ENCODE measurements at places on chromosomes 1 and 21.

DNA sequence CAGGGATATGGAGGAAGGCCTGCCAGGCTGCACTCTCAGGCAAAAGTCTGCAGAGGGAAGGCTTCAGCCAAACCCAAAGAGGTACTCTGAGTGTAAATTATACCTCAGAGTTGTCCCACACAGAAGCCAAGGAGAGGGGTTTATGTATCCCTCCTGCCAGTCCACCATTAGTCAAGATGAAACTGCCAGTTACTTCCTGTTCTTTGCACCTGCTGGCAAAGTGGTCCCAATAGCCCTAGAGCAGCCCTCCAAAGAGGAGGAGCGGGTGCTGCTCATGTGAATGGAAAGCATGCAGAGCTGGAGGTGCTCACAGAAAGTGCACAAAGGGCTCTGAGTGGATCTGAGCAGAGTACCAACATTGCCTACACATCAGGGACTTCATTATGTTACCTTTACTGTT, 37.1 kb upstream of the MCOLN3 start:
- DNase-seq: no peak

GRCh38 chr1:68141071-68142021, 90.9 kb upstream of the DIRAS3 start:
- no peak for DNase-seq

DNA sequence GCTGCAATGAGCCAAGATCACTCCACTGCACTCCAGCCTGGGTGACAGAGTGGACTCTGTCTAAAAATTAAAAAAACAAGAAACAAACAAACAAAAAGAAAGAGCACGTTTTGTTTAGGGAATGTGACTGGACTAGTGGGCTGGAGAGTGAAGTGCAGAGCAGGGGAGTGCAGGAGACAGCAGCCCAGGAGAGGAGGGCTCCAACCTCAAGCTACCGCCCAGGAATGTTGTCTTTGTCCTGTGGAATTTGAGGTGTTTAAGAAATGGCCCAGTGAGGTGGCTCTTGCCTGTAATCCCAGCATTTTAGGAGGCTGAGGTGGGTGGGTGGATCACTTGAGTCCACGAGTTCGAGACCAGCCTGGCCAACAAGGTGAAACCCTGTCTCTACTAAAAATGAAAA, 42.4 kb upstream of the MTF2 start:
- no peak for DNase-seq

DNA sequence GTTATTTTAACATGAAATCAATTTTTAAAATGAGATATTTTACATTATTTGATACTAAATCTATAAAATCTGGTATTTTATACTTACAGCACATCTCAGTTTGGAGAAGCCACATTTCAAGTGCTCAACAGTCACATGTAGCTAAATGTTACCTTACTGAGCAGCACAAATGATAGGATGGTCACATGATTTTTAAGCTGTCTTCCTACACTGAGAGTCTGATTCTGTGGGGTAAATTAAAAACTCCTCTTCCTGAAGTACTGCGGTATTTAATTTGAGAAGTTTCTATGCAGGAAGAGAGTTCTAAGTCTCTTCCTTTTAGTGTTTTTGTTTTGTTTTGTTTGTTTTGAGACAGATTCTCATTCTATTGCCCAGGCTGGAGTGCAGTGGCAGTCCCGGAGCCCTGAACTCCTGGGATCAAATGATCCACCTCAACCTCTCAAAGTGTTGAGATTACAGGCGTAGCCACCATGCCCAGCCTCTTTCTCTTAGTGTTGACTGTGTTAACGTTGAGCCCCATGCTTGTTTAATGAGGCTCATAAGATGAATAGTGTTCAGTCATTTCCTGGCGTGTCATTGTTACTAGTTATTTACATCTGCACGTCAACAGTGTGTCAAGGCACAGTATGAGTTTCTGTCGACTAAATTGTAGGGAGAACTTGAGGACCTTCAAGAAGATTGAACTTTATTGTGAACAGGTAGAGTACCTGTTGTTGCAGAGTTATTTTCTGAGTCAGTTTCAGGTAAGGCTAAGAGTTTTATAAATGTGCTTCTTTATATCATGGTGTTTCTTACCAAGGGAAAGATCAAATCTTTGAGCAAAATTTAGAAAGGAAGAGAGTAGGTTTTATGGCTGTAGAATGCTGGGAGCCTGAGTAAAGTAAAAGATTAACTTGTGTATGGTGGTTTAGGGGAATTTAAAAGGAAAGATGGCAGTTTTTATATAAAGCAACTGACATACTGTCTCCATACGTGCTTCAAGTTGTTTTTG, 3.3 kb downstream of the CNST start:
- no peak for DNase-seq

GRCh38 chr1:244047621-244048255, 3.3 kb upstream of the ZBTB18 start:
- DNase-seq: peak; percentile 69

GRCh38 chr1:55928576-55928975, 650.8 kb downstream of the PLPP3 start:
- no peak for DNase-seq

- no peak for DNase-seq
Observed at GRCh38 chr1:94258873-94259331, 21.5 kb upstream of the ARHGAP29 start.

DNA sequence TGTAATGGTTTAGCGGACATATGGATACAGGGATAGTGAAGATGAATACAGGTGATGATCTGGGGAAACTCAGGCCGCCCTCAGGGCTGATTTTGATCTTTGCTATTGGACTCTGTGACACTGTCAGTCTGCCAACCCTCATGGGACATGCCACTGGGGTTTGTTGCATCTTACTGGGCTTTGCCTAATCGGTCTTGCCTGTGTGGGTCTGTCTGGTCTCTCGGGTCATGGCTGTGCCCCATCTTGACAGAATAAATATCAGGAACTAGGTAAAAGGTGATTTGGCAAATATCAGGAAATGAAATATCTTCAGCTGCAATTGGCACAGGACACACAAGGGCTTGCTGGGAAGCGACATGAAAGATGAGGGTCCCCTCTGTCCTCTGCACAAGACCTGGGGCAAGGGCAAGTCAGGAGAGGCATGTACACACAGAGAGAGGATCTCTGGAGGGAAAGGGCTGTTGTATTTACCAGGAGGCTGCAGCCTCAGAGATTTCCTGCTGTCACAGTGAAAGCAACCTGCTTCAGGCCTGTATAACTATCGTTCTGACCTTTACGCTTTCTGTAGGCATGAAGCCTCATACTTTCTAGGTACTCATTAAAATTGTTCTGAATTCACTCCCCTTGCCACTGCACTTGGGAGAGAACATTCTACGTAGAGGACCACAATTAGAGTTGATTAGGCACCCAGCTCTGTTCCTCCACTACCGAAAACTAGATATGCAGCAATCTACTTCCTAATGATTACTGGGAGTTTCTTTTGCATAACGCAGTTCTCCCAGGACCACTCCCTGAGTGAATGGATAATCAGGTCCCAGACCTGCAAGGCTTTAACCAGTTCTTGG, 52.0 kb upstream of the GADD45A start:
- DNase-seq: no peak

DNA sequence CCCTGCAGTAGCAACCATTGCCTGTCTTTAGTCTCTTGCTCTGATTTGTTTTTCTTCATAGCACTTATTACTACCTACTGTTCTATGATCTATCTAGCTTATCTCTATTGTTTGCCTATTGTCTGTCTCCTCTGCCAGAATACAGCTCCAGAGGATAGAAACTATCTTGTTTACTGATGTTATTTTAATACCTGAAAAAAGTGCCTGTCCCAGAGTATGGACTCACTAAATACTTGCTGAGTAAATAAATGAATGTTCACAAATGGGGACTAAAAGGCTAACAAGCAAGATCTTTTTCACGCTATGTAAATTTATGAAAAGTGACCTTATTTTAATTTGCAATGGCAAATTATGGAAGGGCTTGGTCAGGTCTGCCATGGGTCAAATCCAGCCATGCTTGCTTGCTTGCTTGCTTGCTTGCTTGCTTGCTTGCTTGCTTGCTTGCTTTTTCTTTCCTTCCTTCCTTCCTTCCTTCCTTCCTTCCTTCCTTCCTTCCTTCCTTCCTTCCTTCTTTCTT, 145.3 kb downstream of the TGFB2 start:
- no peak for DNase-seq

DNA sequence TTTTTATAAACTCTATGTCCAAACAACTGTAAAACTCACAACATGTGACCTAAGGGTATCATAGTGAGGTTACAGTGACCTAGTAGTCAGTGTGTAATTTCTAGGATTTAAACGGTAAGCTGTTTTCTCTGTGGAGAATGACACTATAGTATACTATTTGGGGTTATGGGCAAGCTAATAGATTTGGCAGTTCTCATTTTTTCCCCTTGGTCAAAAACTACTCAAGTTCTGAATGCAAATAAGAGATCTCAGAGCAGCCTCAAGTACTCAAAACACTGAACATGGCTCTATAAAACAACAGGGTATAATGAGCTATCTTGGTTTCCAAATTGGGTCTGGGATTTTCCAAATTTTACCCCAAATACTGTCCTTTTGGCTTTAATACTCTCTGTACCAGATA, 88.5 kb upstream of the HMCN1 start:
- no peak for DNase-seq

- peak; percentile 42 for DNase-seq
Observed at GRCh38 chr1:19179597-19180264, 30.3 kb downstream of the UBR4 start.

GRCh38 chr1:245054507-245055270, 100.1 kb upstream of the KIF26B start:
- no peak for DNase-seq

GRCh38 chr1:66282343-66282852, 251.6 kb upstream of the SGIP1 start:
- DNase-seq: no peak

DNA sequence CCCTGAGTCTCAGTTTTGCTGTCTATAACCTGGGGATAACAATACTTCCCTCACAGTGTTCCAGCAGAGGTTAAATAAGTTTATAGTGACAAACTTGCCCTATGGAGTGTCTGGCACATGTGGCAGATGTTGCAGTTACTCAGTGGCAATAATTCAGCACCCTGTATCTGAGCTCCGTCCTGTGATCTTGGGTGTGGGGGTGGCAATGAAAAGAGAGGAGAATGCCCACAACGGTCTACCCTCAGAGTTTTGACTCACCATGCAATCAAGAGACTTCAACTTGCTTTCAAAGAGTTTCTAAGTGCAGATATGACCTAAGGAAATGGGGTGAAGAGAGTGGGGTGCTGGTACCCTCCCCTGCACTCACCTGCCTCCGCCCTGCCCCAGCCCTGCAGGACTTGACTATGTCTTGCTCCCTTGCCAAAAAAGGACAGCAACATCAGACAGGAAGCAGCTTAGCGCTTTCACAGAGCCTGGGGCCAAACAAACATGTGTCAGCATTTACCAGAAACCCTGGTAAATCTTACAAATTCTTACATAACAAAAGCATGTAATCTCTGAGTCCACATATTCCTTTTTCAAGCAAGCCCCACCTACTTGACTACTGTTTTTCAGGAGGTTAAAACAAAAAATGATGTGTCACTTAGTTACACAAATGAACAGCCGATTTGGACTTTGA, 185.1 kb upstream of the CAMK1G start:
- DNase-seq: no peak

DNA sequence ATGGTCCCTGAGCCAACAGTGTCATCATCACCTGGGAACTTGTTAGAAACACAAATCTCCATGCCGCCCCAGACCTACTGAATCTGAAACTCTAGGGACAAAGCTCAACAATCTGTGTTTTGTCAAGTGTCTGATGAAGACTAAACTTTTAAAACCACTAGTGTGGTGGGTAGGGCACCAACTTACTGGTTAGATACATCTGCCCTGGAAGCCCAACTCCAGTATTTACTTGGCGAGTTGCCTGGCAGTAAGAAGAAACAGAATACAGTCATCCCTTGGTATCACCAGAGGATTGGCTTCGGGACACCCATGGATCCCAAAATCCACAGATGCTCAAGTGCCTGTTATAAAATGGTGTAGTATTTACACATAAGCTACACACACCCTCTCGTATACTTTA, 367.9 kb upstream of the DUSP10 start:
- DNase-seq: no peak

DNA sequence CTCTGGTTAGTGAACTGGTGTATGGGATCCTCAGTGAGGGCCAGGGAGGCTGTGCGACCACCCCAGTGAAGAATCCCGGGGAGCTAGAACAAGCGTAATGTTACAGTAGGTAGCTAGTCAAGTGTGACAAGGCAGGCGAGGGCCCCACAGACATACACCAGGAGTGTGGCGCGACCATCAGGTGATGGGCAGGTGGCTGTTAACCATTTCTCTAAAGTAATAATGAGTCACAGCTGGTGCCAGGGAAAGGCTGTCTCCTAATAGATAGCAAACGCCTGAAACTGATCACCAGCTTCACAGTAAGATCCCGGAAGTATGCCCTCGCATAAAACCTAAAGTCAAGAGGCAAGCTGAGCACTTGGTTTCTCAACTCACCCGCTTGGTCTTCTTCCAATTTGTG, 40.5 kb upstream of the TARBP1 start:
- no peak for DNase-seq

GRCh38 chr1:226675715-226676357, 63.2 kb downstream of the ITPKB start:
- DNase-seq: no peak

DNA sequence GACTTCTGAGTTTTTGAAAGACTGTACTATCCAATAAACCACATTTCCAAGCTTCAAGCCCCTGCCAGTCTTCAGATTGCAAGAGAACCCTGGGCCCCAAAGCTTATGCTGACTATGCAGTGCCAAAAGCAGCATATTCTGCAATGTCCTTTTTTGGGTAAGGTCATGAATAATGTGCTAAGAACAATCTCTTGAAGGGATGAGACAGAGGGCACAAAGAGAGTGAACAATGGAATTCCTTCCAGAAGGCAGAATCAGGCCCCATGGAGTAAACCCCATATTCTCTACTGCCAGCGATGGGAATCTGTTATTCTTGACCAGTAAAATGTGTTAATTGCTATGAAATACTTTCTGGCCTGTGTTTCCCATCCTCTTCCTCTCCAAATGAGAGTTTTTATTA, 190.4 kb downstream of the RGS7 start:
- DNase-seq: no peak

- DNase-seq: no peak
Observed at GRCh38 chr1:154695985-154696384, 88.0 kb upstream of the ADAR start.

DNA sequence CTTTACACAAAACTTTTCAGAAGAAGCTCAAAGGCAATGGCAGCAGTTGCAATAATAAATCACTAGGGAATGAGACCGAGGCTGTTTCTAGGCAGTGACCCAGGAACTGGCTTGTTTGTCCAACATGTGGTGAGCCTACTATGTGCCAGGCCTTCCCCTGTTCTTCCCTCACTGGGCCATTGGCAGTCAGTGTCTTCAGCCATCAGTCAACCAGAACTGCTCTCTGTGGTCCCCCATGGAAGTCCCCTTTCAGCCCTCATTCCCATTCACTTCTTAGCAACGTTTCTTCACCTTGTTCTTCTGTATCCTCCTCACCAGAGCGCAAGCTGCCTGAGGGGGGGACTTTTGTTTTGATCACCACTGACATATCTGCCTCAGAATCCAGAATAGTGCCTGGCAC, 274.1 kb downstream of the RRAGC start:
- no peak for DNase-seq

GRCh38 chr1:201557572-201557958, 18.6 kb downstream of the NAV1 start:
- DNase-seq: no peak

Measured in GDM1 (cell line).